ENCODE measurements at places on chromosomes 1 and 21.

- DNase-seq, result no peak
Measured at GRCh38 chr1:237568955-237569354, 321.8 kb downstream of the ZP4 start.

DNA sequence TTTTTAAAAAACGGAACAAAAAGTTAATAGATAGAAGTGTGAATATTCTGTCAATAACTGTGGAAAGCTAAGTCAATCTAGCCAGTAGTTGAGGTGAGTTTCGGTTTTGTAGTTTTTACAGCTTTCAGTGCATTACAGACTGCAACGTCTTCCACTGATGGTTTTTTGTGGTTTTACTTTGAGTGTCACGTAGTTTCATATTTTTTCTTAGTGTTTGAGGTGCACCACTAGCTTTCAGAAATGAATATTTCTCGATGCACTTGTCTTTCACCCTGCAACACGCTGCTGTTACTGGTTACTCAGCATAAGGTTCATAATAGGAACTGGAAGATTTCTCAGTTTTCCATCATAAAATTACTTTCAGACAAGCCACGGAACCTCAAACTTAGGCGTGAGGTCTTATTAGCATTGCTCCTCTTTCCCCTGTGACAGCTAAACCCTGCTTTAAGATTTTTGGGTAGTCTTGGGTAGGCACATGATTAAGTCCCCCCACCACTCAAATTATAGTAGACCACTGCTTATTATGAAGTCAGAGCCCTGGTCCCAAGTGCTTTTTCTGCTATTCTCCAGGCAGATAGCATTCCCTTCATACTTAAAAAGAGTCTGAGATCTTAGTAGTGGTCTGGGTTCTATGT lies 1412.7 kb downstream of the KCNT2 start:
- no peak for DNase-seq

DNA sequence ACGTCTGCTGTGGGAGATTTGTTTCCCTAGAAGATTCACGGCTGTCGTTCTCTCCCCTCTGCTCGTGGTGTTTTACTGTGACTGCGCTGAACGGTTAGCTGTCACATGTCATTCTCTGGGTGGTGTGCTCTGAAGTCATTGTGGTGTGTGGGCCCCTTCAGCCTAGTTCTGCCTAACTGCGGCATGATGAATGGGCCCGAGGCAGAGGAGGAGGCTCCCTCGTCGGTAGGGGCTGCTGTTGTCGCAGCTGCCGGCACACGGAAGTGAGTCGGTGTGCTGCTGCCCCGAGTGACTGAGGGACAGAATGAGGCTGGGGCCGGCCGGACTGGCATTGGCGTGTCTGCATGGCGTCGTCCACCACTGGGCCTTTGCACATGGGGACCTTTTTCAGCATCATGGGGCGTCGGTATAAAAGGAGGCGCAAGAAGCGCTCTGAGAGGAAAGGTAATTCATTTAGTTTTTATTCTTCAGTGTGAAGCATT lies 77.9 kb downstream of the ADARB1 start:
- DNase-seq, result no peak

GRCh38 chr1:39936724-39937491 lies 18.0 kb upstream of the MFSD2A start:
- DNase-seq, result no peak

GRCh38 chr1:217388522-217389065 lies 242.3 kb downstream of the GPATCH2 start:
- no peak for DNase-seq

GRCh38 chr1:67468066-67468718 lies 38.0 kb upstream of the SERBP1 start:
- DNase-seq, result no peak

GRCh38 chr1:65189576-65190115 lies 41.6 kb downstream of the AK4 start:
- no peak for DNase-seq

DNA sequence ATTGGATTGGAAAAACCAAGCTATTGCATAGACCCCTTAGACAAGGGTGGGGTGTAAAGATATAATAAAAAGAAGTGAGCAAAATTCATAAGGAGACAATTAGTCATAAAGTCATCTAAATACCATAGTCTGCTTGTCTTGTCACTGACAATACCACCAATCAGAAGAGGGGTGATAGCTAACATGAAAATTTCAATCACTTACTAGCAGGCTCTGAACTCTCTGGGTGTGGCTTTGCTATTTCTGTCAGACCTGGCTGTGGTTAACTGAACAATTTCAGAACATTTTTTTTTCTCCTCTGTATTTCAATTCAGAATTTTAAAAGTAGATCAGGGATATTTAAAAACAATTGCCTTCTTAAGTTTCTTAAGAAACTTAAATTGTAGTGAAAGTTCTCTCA lies 158.5 kb upstream of the PRMT6 start:
- no peak for DNase-seq

GRCh38 chr1:185676969-185677368 lies 57.2 kb upstream of the HMCN1 start:
- no peak for DNase-seq

- DNase-seq, result no peak
Measured at GRCh38 chr1:13708380-13708982, 8.5 kb downstream of the PRDM2 start.

DNA sequence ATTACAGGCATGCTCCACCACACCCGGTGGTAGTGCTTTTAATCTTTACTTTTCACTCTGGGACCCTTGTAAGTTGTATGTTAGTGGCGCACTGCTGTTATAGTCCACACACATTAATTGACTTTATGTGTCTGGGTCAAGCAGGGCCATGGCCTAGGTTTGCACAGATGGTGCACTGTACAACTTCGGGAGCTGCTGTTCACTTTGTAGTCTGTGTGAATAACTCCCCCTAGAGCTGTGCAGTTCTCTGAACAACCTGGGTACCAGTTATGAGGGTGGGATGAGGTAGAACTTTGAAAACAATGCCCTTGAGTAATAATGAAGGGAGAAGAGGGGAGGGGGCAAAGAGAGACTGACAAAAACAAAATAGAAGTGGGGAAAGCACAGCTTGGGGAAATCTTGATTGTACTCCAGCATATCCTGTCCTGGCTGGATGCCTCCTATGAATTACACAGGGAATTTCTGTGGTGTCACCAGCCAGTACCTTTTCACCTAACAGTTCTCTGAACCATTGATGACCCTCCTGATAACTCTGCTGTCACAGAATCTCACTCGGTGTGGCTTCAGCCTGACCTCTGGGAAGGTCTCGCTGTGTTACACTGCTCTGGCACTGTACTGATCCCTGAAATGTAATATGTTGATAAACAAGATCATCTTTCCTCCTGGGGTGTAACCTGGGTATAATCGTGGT lies 2.2 kb downstream of the PTGFRN start:
- DNase-seq, result no peak

GRCh38 chr1:178126741-178127185 lies 32.9 kb downstream of the RASAL2 start:
- no peak for DNase-seq

DNA sequence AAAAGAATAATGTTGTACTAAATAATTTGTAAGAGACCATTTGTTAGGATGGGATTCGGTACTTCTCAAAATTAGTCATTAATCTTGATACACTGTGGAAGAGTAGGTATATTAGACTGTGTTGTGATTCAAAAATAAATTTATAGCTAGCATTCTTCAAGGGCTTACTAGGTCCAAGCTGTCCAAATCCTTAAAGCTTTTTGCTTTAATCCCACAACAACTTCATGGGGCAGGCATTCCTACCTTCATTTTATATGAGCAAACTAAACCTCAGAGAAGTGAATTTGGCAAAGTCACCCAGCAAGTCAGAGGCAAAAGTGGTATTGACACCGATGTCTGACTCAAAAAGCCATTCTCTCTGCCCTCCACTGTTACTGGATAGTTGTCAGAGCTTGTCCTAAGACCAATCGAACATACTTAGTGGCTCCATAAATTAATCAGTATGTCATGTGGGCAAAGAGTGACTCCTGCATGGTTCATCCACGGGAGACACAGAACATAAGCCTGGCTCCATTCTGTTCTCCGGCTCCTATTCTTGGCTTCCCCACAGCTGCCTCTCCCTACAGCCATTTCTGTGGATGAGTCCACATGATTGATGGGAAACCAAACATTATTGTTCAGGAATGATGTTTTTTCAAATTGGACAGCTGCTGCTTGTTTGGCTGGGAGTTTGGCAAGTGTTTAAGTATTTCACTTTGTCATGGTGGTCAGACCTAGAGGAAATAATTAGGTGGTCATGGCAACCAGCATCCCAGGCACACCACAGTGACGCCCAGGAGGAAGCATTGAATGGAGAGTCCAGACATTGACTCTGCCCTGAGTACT lies 133.4 kb upstream of the FGGY start:
- DNase-seq, result no peak

Measured in NCI-H2081 treated with DMSO at 0.1 percent for 48 hours (cell line).